T-helper 17 cell (primary cell): ENCODE measurements at places on chromosomes 12 and 14.
A peak's percentile ranks its signal among the peaks of the same experiment; 100 is the strongest.

- H3K4me1 ChIP-seq: peaks cover 40% of the 10 kb centered on the region
- H3K27me3 ChIP-seq: no peaks in the 10 kb centered on the region
- no peaks in the 10 kb centered on the region for H3K36me3 ChIP-seq
- peak overlapping the region; percentile 97 for H3K27ac ChIP-seq
- DNase-seq: no peak
These were observed 203.4 kb upstream of the FOXN3 start for GRCh38 chr14:89620436-89620835.

DNA sequence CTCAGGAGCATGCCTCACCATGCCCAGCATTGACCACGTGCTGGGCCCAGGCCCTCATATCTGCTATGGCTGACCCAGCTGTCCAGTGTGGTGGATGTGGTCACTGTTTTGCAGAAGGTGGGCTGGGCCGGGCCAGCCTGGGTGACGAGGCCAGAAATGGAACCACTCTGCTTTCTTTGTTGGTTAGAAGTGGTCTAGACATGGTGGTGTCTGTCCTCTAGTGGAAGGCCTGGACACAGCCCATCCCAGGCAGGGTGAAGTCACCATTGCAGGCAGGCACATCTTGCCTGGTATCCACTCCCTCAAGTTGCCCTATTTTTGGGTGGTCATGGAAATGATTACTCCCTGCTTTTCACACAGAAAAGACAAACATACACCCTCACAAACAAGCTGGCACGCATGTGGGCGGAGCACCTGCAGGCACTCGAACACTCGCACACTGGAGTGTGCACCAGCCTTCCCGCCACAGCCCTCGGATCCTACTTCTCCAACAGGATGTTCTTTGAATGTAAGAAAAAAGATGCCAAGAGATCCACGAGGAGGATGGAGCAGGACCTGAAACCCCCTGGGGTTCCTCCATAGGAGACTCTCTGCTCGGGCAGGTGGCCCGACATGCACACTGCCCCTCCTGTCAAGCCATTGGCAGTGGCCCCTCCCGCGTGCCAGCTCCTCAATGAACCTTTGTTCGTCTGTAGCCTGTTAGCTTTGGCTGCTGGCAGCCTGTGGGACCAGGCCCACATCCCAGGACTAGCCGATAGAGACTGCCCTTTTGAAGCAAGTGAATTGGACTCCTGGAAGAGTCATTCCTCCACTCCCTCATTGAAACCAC lies 38.4 kb downstream of the MLXIP start:
- H3K36me3 ChIP-seq: no peaks in the 10 kb centered on the region
- H3K27me3 ChIP-seq: no peaks in the 10 kb centered on the region
- no peak overlapping the region for H3K27ac ChIP-seq
- H3K4me1 ChIP-seq: peaks cover 15% of the 10 kb centered on the region

DNA sequence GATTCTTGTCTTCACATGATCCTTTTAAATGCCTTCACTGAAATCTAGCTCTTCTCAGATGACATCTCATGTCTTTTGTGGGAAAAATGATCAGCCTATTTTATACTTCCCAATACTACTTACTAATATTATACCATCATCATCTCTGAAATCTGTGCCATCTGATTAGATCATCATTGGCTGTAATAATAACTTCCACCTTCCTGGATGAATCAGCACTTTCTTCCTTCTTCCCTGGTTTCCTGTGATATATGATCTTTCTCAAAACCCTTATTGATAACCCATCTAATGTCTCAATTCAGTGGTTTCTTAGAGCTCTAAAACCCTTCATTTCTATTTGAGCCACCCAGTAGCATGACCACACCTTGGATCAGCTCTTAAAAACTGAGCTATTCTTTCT lies 30.9 kb downstream of the GPR137C start:
- no peak overlapping the region for H3K4me3 ChIP-seq
- peaks cover 5% of the 10 kb centered on the region for H3K36me3 ChIP-seq
- H3K27ac ChIP-seq: no peak overlapping the region
- H3K27me3 ChIP-seq: peaks cover 26% of the 10 kb centered on the region

GRCh38 chr14:100822532-100823296 lies 3.2 kb upstream of the MEG3 start:
- H3K27ac ChIP-seq: no peak overlapping the region
- no peak for DNase-seq
- H3K27me3 ChIP-seq: peaks cover 39% of the 10 kb centered on the region
- peaks cover 2% of the 10 kb centered on the region for H3K36me3 ChIP-seq

- H3K36me3 ChIP-seq: peaks cover 2% of the 10 kb centered on the region
- no peak overlapping the region for H3K27ac ChIP-seq
- H3K4me1 ChIP-seq: no peaks in the 10 kb centered on the region
- no peaks in the 10 kb centered on the region for H3K27me3 ChIP-seq
- H3K4me3 ChIP-seq: no peak overlapping the region
- DNase-seq: no peak
These were observed 296.5 kb downstream of the GALC start for GRCh38 chr14:87696485-87696884.

- peaks cover 42% of the 10 kb centered on the region for H3K4me1 ChIP-seq
- no peak overlapping the region for H3K4me3 ChIP-seq
- peaks cover 2% of the 10 kb centered on the region for H3K36me3 ChIP-seq
- no peak overlapping the region for H3K27ac ChIP-seq
- no peaks in the 10 kb centered on the region for H3K27me3 ChIP-seq
These were observed 58.3 kb downstream of the VCPKMT start for GRCh38 chr14:50058113-50058512.

- no peaks in the 10 kb centered on the region for H3K4me1 ChIP-seq
- H3K27me3 ChIP-seq: peaks cover 46% of the 10 kb centered on the region
- no peaks in the 10 kb centered on the region for H3K36me3 ChIP-seq
- no peak overlapping the region for H3K27ac ChIP-seq
These were observed 36.4 kb upstream of the PRIMA1 start for GRCh38 chr14:93824518-93825234.

GRCh38 chr12:31031951-31032335 lies 41.7 kb upstream of the DDX11 start:
- peaks cover 3% of the 10 kb centered on the region for H3K4me1 ChIP-seq
- no peak overlapping the region for H3K4me3 ChIP-seq
- no peak for DNase-seq
- H3K27ac ChIP-seq: no peak overlapping the region
- H3K27me3 ChIP-seq: peaks cover 45% of the 10 kb centered on the region

GRCh38 chr12:44876544-44877410 lies 662 bp upstream of the NELL2 start:
- peaks cover 16% of the 10 kb centered on the region for H3K4me1 ChIP-seq
- DNase-seq: peak; percentile 29
- peak overlapping the region; percentile 22 for H3K27ac ChIP-seq

- H3K4me1 ChIP-seq: peaks cover 23% of the 10 kb centered on the region
- H3K4me3 ChIP-seq: peak overlapping the region; percentile 90
- peak overlapping the region; percentile 96 for H3K27ac ChIP-seq
- H3K36me3 ChIP-seq: peaks cover 11% of the 10 kb centered on the region
- no peaks in the 10 kb centered on the region for H3K27me3 ChIP-seq
These were observed 34.7 kb downstream of the CCDC92 start for GRCh38 chr12:123937707-123938591.

- peak overlapping the region; percentile 74 for H3K27ac ChIP-seq
- H3K27me3 ChIP-seq: peaks cover 8% of the 10 kb centered on the region
- no peak overlapping the region for H3K4me3 ChIP-seq
- no peak for DNase-seq
These were observed 23.8 kb upstream of the PWP1 start for GRCh38 chr12:107661830-107662229.

DNA sequence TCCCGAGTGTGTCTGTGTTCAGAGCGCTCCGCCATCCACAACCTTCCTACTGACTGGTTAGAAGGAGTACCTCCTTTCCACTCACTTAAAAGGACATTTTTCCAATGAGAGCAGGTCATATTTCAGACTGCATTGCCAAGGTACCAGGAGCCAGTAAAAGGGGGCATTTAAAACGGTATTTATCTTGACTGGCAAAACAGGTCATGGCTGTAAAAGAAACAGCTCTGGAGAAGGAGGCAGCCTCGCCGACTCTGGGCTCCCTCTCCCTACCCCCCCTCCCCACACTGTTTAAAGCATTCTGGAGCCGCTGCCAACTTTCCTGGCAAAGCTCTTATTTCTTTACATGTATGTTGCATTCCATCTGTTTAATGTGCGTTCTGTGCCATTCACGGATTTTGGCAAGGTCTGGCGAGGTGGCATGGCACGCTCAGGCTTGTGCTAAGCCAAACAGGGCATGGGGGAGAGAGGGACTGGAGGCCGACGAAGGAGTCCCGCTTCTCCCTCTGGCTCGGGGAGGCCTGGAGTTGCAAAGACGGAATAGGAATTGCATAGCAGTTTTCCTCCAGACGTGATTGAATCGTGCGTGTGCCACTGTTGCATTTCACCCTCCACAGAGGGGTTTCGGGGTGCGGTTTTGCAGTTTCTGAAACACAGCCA lies 41.2 kb upstream of the MED13L start:
- no peak overlapping the region for H3K27ac ChIP-seq
- no peaks in the 10 kb centered on the region for H3K36me3 ChIP-seq
- peaks cover 11% of the 10 kb centered on the region for H3K4me1 ChIP-seq
- H3K4me3 ChIP-seq: no peak overlapping the region
- H3K27me3 ChIP-seq: peaks cover 10% of the 10 kb centered on the region

- peaks cover 30% of the 10 kb centered on the region for H3K4me1 ChIP-seq
- H3K27me3 ChIP-seq: no peaks in the 10 kb centered on the region
- H3K4me3 ChIP-seq: no peak overlapping the region
- peaks cover 11% of the 10 kb centered on the region for H3K36me3 ChIP-seq
- peak overlapping the region; percentile 90 for H3K27ac ChIP-seq
These were observed 10.4 kb downstream of the TMEM229B start for GRCh38 chr14:67477926-67478799.

DNA sequence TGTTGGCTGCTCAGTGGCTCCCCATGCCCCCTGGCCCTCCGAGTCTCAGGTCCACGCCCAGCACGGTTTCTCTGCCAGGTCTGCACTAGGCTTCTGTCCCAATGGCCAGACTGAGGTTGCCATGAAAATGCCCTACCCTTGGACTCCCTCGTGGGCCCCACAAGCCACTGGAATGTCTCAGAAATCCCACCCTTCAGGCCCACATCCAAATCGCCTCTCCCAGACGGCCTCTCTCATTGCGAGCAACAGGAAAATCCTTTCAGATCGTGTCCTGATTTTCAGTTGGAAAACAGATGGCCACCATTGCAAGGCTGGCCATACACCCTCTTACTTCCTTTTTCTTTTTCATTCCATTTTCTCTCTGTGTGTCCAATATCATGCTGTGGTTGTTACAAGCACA lies 77.3 kb downstream of the IRF2BPL start:
- H3K4me1 ChIP-seq: peaks cover 33% of the 10 kb centered on the region
- no peaks in the 10 kb centered on the region for H3K27me3 ChIP-seq
- H3K36me3 ChIP-seq: peaks cover 4% of the 10 kb centered on the region
- no peak overlapping the region for H3K4me3 ChIP-seq
- no peak for DNase-seq

DNA sequence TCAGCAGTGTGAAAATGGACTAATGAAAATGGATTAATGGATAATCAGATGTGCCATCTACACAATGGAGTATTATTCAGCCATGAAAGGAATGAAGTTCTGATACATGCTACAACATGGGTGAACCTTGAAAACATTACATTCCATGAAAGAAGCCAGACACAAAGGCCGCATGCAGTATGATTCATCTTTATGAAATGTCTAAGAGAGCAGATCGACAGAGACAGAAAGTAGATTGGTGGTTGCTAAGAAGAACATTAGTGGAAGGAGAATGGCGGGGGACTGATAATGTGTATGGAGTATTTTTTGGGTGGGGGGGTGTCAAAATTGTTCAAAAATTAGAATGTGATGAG lies 47.3 kb downstream of the PRKAB1 start:
- no peaks in the 10 kb centered on the region for H3K4me1 ChIP-seq
- no peak for DNase-seq
- H3K36me3 ChIP-seq: peaks cover 4% of the 10 kb centered on the region
- no peak overlapping the region for H3K4me3 ChIP-seq

GRCh38 chr14:70018713-70019211 lies 139.5 kb downstream of the SMOC1 start:
- no peak for DNase-seq
- peaks cover 6% of the 10 kb centered on the region for H3K36me3 ChIP-seq
- H3K4me1 ChIP-seq: peaks cover 13% of the 10 kb centered on the region
- peak overlapping the region; percentile 58 for H3K4me3 ChIP-seq
- peak overlapping the region; percentile 16 for H3K27ac ChIP-seq

- DNase-seq: no peak
- peaks cover 55% of the 10 kb centered on the region for H3K27me3 ChIP-seq
- H3K4me1 ChIP-seq: peaks cover 9% of the 10 kb centered on the region
- peak overlapping the region; percentile 51 for H3K4me3 ChIP-seq
- H3K36me3 ChIP-seq: no peaks in the 10 kb centered on the region
- H3K27ac ChIP-seq: no peak overlapping the region
These were observed 771 bp upstream of the AVPR1A start for GRCh38 chr12:63151623-63152320.

DNA sequence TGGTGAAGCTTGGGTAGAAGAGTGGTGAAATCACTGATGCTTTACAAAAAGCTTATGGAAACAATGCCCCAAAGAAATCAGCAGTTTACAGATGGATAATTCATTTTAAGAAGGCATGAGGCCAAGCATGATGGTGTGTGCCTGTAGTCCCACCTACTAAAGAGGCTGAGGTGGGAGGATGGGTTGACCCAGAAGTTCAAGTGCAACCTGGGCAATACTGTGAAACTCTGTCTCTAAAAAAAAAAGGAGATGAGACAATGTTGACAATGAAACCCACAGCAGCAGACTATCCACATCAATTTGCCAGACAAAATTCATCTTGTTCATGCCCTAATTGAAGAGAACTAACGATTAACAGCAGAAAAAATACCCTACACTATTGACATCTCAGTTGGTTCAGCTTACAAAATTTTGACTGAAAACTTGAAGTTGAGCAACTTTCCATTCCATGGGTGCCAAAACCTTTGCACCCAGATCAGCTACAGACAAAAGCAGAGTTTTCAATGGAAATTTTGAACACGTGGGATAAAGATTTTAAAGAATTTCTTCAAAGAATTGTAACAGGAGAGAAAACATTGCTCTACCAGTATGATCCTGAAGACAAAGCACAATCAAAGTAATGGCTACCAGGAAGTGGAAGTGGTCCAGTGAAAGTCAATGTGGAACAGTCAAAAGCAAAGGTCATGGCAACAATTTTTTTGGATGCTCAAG lies 26.7 kb downstream of the BTG1 start:
- DNase-seq: no peak
- no peak overlapping the region for H3K4me3 ChIP-seq
- H3K27me3 ChIP-seq: no peaks in the 10 kb centered on the region
- no peak overlapping the region for H3K27ac ChIP-seq
- H3K4me1 ChIP-seq: peaks cover 21% of the 10 kb centered on the region
